ENCODE measurements at places on chromosomes 3 and 15.

DNA sequence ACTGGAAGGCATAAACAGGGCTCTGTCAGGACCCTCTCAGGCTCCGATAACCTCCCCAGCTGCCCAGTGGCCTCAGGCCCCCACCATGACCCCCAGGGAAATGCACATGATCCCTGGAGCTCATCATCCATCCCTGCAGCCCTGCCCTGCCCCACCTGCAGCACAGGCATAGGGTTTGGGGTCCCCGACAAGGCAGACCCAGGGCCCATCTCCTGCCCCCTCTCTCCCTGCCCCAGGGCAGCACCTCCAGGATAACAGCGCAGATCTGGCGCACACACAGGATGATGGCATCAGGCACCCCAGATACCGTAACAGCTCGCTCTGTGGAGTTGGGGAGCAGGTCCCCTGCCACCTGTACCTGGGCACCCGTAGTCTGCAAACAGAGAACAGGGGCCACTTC lies 4.5 kb downstream of the GPR62 start:
- no peak for DNase-seq

GRCh38 chr15:36080759-36081158 lies 498.7 kb upstream of the CDIN1 start:
- DNase-seq, result no peak

DNA sequence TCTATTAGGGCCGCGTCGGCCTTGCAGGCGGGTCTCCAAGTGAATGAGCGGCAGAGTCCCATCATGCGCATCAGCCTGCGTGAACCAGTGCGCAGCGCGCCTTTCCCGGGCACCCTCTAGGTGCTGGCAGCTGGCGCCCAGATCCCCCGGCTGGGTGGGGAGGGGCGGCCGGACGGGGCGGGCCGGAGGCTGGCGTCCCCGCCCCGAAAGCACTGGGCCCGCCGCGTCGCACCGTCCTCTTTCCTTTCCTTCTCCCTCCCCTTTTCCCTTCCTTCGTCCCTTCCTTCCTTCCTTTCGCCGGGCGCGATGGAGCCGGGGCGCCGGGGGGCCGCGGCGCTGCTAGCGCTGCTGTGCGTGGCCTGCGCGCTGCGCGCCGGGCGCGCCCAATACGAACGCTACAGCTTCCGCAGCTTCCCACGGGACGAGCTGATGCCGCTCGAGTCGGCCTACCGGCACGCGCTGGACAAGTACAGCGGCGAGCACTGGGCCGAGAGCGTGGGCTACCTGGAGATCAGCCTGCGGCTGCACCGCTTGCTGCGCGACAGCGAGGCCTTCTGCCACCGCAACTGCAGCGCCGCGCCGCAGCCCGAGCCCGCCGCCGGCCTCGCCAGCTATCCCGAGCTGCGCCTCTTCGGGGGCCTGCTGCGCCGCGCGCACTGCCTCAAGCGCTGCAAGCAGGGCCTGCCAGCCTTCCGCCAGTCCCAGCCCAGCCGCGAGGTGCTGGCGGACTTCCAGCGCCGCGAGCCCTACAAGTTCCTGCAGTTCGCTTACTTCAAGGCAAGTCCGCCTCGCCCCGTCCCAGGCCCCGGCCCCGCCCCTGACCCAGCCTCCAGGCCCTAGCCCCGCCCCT lies at the start of gene CRTAP:
CRTAP (plus strand) TSS at position 243 of the 850 bp plus-strand sequence; CDS start at position 307, 64 bp downstream.
- peak; percentile 87 for DNase-seq

DNA sequence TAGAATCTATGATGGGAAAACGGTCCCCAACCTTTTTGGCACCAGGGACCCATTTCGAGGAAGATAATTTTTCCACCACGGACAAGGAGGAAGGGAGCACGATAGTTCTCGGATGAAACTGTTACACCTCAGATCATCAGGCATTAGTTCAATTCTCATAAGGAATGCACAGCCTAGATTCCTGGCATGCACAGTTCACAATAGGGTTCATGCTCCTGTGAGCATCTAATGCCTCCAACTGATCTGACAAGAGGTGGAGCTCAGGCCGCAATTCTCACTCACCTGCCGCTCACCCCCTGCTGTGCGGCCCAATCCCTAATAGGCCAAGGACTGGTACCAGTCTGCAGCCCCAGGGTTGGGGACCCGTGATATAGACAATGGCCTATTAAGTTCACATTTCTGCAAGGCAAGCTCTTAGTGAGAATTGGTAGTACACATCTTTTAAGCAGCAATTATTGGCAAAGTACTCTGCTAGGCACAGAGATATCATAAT lies 26.5 kb downstream of the CD200R1 start:
- DNase-seq, result no peak

DNA sequence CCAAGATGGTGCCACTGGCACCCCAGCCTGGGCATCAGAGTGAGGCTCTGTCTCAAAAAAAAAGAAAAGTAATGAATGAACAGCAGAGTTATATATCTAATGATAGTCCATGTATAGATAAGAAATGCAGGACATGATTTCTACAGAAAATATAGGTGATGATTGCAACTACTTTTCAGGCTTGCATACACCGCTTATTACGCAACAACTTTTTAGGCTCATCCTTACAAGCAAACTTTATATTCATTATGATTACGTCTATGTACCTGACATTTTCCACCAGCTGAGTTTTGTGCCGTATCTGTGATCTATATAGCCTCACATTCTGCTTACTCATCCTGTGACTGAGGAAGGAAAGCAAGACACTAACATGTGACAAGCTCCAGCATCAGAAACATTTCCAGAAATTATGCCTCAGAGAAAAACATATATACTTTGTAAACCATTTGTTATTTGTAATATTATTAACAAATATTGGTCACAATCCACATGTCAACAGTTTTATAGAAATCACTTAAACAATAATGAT lies 906.3 kb downstream of the ZPLD1 start:
- DNase-seq, result no peak

Data from bone marrow (tissue), 2 donors.